AG09319 (cell line): ENCODE measurements at places on chromosomes 6 and 20.

GRCh38 chr20:57795342-57795697 is 85.5 kb upstream of the PMEPA1 start:
- no peak for DNase-seq

- no peak for DNase-seq
Observed at GRCh38 chr20:47664068-47664437, 121.2 kb downstream of the SULF2 start.

DNA sequence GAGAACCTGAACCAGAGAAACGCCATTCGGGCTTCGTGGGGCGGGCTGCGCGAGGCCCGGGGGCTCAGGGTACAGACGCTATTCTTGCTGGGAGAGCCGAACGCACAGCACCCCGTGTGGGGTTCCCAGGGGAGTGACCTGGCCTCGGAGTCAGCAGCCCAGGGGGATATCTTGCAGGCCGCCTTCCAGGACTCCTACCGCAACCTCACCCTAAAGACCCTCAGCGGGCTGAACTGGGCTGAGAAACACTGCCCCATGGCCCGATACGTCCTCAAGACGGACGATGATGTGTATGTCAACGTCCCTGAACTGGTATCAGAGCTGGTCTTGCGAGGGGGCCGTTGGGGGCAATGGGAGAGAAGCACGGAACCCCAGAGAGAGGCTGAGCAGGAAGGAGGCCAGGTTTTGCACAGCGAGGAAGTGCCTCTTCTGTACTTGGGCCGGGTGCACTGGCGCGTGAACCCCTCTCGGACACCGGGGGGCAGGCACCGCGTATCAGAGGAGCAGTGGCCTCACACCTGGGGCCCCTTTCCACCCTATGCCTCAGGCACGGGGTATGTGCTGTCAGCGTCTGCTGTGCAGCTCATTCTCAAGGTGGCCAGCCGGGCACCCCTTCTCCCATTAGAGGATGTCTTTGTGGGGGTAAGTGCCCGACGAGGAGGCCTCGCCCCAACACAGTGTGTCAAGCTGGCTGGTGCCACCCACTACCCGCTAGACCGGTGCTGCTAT is 904 bp downstream of the B3GALT4 start:
- DNase-seq, result no peak

DNA sequence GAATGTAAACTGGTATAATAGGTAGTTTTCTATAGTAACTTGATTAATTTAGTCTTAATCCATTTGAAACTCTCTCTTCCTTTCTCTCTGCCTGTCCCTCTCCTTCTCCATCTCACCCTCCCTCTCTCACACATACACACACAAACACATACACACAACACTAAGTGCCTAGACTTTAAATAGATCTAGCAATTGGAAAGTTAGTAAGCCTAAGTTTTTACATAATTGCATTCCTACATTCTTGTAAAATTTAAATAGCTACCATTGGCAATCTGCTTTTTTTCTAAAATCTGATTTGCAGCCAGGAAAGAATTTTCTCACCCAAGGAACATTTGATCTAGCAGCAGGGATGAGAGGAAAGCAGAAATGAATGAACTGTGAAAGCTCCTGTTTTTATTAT is 15.7 kb downstream of the GFRA4 start:
- no peak for DNase-seq

- no peak for DNase-seq
Observed at GRCh38 chr6:169955731-169956437, 204.5 kb downstream of the ERMARD start.

- DNase-seq, result no peak
Observed at GRCh38 chr6:5990786-5991185, 15.9 kb downstream of the NRN1 start.

GRCh38 chr6:24448828-24449525 is 40.4 kb downstream of the GPLD1 start:
- DNase-seq, result no peak

- no peak for DNase-seq
Observed at GRCh38 chr6:9405825-9406224, 970.5 kb upstream of the SLC35B3 start.

DNA sequence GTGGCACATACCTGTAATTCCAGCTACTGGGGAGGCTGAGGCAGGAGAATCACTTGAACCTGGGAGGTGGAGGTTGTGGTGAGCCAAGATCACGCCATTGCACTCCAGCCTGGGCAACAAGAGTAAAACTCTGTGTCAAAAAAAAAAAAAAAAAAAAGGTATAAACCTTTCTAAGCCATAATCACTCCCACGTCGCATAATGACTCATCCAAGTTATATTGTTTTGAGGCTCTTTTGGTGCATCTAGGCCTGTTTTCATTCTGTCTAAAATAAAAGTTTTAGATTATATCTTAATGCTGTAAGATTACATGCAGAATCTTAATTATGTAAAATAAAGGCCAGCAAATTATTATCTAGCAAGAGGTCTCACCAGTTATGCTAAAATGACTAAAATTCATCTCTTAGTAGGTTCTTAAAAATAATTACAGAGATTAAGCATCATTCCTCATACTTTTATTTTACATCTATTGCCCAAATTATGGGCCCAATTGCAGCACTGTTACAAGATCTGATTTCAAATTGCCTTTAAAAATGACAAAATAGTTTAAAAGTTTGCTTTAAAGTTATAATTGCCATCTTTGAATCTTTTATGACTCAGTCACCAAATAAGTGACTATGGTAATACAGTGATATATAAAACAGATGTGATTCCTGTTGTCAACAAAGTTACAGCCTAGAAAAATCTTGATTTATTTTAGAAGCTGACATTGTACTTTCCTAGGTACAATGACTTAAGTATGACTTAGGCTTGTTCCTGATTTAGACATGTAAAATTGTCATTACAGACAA is 10.4 kb upstream of the SUMO4 start:
- DNase-seq, result peak; percentile 10

GRCh38 chr20:36273414-36274180 is 32.5 kb upstream of the DLGAP4 start:
- no peak for DNase-seq

GRCh38 chr6:141388666-141389065 is 744.1 kb upstream of the GJE1 start:
- DNase-seq, result no peak

- no peak for DNase-seq
Observed at GRCh38 chr20:575230-575629, 31.6 kb upstream of the CSNK2A1 start.

- no peak for DNase-seq
Observed at GRCh38 chr6:5667737-5668136, 339.0 kb downstream of the NRN1 start.

DNA sequence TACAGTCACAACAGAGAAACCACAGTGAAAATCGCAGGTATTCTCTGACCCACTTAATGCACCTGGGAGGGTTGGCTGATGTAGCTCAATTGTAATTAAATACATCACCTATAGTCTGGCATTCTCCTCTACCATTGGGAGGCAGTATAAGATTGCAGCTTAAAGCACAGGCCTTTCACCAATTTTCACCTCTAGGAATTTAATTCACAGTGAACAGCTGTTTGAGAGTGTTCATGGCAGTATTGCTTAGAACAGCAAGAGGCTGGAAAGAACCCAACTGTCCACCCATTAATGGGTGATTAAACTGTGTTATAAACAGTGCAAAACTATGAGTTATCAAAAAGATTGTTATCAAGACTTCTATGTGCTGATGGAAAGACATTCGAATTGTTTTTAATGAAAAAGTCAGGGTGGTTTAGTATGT is 2.0 kb downstream of the EDEM2 start:
- DNase-seq, result peak; percentile 34

DNA sequence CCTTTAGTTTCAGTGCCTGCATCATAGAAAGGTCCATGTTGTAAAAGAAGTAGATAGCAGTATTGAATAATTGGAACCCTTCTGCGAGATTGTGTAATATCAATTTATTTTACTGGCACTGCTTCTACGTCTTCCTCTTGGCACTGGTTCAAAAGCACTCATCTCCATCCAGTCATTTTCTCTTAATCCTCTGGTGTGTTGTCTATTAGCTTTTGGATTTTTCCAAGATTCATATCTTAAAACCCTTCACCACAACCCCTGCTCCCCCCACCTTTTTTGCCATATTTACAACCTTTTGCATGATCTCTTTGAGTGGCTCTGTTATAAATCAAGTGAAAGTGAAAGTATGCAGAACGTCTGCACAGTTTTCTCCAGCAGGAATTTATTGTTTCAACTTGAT is 76.6 kb upstream of the HSF2 start:
- peak; percentile 2 for DNase-seq

DNA sequence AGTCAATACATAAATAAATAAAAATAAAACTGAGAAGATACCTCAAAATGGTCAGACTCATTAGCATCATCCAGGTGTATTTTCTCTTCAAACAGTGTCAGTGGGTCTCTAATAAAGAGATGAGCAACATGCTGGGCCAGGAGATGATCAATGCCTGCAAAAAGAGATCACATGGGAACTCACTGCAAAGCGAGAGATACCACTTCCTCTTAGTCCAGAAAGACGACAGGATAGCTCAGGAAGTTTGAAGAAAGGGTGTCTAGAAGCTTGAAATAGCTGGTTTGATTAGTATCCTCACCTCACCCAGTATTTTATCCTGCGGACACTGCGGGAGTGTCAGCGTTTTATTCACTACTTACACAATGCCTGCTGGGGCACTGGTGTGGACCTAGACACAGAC is 38.0 kb downstream of the GCLC start:
- no peak for DNase-seq

- no peak for DNase-seq
Observed at GRCh38 chr20:36527331-36528125, 13.8 kb upstream of the MYL9 start.

- DNase-seq, result no peak
Observed at GRCh38 chr6:35876902-35877301, 44.0 kb downstream of the SRPK1 start.

GRCh38 chr6:149129371-149130077 is 188.0 kb upstream of the TAB2 start:
- DNase-seq, result peak; percentile 50

- no peak for DNase-seq
Observed at GRCh38 chr6:127477658-127478057, 18.5 kb upstream of the KIAA0408 start.

- no peak for DNase-seq
Observed at GRCh38 chr6:47106721-47107197, 64.6 kb upstream of the ADGRF1 start.

DNA sequence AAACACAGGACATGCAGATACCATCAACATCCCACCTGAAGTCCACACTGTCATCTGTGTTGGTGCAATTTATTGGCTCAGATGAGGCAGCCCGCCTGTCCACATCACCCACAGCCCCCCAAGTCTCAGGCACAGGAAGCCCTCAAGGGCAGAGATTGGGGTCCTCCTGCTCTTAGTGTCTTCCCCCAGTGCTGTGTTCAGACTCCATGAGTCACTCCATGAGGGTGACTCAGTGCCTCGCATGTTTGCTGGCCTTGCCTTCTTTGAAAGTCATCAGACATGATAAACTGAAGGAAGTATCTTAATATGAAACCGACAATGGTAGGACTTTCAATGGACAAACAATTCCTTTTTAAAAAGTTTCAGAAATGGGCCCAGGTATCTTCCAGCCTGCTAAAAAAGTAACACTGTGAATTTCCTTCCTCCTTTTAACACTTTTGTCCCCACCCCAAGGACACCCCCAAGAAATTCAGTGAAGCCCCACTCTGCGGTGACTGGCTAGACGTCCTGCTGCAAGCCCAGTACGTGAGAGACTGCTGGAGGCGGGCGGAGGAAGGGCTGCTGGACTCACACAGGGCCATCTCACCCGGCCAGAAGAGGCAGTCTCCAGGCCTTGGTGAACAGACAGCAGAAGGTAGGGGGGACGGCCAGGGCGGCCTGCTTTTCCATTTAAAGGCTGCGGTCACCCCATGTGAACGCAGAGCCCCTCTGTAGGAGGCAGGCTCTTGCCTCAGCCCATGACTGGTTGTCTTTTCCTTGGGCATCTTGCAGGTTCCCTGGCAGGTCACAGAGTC is 43.0 kb upstream of the KCNK16 start:
- no peak for DNase-seq

DNA sequence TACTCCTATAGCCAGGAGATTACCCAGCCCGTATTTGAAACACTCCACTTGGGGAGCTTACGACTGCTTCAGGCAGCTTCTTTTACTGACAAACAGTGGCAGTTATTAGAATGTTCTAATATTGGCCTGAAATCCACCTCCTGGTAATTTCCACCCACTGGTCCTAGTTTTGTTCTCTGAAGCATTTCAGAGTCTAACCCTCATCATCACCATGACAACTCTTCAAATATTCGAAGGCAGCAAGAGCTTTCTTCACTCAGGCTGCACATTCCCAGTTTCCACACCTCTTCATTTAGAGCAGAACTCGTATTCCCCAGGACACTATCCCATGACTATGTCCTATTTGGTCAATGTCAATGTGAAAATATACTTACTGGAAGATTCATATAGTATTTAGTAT is 325.6 kb downstream of the UBE3D start:
- no peak for DNase-seq

- no peak for DNase-seq
Observed at GRCh38 chr6:76057469-76057868, 15.0 kb downstream of the IMPG1 start.

DNA sequence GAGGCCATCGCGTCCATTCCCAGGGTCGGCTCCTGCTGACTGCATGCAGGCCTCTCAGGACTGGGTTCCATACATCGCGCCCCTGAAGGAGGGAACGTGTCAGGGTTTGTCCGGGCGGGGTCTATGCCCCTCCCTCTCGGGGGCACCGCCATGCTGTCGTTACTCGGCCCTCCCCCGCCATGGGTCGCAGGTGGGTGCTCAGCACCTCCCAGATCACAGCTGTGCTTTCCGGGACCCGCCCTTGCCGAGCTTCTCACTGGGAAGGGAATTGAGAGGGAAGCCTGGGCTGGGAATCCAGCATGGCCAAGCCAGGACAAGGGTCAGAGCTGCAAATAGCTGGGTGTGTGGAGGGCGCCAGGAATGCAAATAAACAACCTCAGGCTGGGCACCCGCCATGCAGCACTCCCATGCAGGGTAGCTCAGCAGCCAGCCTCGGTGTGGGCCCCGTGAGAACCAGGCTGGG is at the start of gene FRMD1:
Gene FRMD1 (minus strand): TSS at position 270 of the 463 bp plus-strand sequence. CDS start 118 bp downstream, at position 152.
- no peak for DNase-seq

DNA sequence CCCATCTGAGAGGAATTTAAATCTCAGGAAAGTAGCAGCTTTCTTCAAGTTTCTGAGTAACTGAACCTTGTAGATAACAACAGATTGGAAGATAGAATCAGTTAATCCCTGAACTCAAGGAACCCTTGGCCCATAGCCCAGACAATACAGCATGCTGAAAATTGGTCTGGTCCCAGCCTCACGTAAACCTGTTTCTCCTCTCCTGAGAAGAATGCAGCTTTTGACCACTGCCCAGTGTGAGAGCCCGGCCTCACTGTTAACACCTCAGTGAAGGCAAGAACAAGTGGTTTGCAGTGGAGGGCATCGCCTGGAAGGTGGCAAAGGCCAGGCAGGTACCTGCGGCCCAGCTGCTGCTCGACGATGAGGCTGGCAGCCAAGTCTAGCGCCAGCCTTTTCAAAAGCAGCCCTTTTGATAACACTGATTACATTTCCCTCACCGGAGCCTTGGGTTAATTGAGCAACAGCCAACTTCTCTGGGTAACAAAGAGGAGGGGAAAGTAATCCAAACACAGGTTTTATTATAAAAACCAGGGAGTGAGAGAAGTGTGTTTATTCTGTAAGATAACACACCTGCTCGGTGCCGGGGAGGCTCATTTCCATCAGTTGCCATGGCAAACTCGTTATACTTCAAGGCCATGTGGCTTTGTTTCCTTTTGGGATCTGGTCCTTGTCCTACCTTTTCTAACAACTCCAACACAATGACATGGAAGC is 54.0 kb downstream of the TRAF3IP2 start:
- DNase-seq, result no peak

GRCh38 chr6:133891149-133891926 is 2.4 kb downstream of the TCF21 start:
- DNase-seq, result no peak
